T-helper 22 cell (primary cell): ENCODE measurements at places on chromosomes 12 and 14.

DNA sequence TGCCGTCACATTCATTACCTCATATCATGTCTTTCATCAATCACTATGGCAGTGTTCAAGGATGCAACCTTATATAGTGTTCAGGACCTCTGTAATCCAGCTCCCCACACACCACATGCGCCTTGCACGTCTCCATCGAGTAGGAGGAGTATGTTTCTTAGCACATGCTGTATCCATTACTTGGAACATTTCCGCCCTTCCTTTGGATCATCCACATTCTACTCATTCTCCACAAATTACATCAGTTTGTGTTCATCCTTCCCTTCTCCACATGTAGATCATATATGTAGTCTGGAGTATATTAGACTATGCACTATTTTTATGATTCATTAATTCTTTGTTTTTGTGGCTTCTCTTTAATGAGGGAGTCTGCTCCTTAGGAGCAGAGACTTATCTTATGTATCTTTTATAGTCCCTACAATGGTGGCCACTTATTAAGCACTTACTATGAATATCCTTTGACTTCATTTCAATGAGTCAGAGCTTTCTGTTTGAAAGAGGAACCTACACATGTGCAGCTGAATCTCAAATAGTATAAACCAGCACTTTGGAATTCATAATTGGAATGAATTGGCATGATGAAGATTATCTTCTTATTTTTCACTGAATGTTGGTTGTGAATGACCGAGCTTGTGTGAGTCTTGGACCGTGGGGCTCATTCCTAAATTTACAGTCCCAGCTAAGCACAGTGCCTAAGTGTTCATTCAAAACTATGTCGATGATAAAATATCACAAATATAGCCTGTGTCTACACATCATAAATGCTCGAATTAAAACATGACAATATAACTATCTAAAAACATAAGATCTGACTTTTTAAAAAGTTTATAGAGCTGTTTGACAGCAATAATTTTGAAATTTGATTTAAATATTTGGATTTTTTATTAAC is 30.2 kb upstream of the NPAS3 start:
- no peak for DNase-seq

GRCh38 chr12:47350062-47350408 is 270.3 kb upstream of the AMIGO2 start:
- DNase-seq, result no peak

DNA sequence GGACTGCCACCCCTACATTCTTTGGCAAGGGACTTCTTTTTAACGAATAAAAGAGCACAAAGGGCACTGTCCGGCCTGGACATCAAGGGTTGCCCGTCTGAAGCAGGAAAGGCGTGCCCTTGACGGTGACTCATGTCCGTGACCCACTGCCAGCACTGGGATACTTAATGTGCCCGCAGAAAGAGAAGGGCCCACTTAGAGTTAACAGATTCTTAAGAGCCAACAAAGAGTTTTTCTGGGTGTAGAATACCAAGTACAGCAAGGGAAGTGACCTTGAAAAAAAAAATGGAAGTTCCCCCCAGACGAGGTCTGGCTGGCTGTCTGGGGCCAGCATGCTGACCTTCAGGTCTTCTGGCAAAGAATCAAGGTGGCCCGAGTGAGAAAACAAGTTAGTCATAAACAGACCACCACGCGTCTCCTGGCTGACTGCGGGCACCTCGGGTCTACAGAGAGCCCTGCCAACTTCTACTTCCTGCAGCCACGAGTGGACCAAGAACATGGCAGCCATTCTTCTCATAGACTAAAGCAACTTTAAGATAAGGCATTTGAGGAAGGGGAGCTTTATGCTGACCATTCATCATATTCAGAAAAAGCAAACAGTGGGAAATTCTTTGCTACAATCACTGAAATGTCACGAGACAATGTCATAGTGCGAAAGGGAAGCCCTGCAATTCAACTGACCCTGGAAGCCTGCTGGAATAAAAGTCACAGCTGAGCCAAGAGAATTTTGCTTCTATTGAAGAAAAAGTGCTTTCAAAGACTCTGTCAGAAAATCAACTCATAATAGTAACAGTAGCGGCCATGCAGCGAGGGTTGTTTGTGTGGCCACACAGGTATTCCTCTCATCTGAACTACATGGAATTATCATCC is 10.5 kb upstream of the SELPLG start:
- DNase-seq, result no peak

DNA sequence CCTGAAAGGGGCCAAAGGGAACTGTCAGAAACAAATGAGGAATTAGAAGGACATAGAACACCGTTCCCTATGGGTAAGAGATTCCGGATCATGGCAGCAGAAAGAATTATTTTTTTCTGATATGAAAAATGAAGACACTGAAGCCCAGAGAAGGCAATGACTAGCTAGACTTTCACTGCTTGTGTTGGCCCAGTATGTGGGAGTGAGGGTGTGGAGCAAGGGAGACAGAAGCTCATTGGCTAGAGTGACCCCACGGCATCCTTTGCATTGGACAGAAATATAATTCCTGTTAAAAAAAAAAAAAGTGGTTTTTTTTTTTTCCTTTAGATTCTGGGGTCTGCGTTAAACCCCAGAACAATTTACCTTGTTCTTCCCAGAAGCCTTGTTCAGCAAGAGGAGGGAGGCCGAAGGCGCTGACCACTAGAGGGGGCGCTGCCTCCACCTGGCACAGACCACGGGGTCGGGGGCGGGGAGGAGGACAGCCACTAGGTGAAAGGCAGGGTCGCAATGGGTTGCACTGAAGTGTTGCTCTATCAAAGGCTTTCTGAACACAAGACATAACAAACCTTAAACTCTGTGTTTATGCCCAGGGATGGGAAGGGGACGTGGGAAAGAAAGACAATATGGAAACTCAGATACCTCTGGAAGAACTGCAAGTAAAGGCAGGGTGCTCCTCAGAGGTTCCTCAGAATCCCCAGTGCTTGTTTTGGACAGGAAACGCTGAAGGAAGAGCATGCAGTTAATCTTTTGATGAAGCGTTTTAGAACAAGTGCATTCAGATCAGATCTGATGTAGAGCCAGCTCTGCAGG is 156.8 kb downstream of the KCNA5 start:
- DNase-seq, result no peak

GRCh38 chr14:68243450-68244010 is 424.0 kb downstream of the RAD51B start:
- no peak for DNase-seq

DNA sequence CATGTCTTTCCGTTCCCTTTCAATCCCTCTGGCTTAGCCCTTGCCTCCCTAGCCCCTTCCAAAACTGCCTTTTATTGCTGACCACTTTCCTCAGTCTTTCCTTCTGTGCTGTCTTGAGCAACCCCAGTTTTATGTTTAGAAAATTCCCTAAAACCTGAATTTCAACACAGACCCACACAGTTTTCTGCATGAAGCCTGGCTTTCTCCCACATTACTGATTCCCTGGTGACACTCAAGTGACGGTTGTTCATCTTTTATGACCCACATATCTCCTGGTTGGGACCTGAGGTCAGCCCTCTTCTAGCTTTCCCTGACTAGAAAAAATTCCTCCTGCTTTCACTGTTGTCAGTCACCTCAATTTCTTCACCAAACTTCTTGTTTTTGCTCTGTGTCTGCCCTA is 21.0 kb downstream of the FGD4 start:
- DNase-seq, result no peak

DNA sequence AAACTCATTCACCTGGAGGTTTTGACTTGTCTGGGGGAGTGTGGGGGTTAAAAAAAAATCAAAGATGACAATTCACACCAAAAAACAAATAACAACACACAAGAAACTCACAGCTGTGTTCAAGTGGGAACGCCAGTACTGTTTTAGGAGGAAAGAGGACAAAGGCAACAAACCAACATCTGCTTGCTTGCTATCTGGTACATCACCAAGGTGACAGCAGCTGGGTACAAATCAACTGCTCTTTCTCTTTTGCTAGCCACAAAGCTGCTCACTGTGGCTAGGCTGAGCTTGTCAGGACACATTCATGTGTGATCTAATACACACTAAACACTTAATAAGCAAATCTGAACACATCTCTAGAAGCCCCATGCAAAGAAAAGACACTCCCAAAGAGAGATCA is 128.0 kb upstream of the RAP1B start:
- DNase-seq, result no peak

GRCh38 chr12:132224484-132224883 is 80.2 kb downstream of the NOC4L start:
- DNase-seq, result no peak

GRCh38 chr12:14975457-14975856 is 2.6 kb downstream of the PDE6H start:
- no peak for DNase-seq

DNA sequence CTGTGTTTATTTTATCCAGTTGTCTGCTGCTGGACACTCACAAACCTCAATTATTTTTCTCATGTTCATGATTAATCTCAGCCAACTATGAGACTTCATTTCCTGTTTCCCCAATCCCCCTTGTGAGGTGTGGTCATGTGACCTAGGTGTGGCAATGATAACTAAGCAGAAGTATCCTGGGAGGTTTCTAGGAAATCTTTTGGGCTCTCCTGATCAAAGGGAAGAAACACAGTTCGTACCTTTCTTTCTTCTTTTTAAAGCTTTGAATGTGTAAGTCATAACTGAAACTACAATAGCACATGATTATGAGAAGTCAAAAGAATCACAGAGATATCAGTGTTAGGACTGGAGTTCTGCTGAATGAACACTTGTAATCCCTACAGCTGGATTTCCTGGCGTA is 34.4 kb upstream of the MANSC4 start:
- no peak for DNase-seq

- no peak for DNase-seq
Observed at GRCh38 chr12:56590237-56590830, 39.8 kb downstream of the BAZ2A start.

DNA sequence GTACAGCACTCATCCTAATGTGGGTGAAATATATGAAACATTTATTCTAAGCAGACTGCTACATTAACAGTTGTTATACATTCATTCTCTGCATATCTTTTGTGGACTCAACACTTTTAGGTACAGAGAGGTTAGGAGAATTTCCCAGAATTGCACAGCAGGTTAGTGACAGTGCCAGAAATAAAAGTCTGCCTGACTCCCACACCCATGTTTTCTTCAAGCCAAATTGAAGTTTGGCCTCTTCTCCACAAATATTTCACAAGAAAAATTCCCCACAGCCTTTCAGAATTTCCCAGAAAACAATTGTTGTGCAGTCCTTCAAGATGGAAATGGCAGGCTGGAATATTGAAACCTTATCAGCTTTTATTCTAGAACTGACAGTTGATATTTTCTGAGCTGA is 464.8 kb downstream of the RAD51B start:
- no peak for DNase-seq

DNA sequence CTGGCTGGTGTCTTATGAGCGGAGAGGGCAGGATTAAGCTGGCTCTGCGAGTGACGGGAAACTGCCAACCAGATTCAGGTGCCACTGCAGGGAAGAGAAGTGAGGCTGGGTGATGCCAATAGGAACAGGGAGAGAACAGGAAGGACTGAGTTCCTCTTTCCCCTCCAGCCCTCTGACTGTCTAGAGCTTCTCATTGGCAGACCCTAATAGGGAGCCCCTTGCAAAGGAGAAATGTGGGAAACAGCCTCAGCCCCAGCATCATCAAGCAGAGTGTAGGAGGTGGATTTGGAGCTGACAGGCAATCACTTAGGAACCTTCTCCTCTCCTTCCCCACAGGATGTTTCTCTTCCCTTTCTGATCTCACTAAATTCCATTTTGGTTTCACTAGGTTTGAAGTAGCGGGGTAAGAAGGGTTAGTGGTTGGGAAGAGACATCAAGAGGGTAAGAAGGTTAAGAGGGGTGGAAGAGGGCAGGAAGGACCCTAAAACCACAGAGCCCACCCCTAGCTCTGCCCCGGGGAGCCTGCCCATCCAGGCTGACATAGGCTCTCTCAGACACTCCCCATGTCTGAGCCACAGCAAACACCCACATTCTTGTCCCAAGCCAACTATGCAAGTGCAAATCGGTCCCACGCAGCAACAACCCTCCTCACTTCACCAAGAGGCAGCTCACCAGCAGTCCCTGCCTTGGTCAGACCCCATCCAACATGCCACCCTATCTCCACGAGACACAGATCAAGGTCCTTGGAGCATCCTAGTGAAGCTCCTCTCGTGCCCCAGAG is 111.1 kb downstream of the STAB2 start:
- no peak for DNase-seq

GRCh38 chr12:65526311-65526710 is 247.8 kb downstream of the MSRB3 start:
- DNase-seq, result no peak

DNA sequence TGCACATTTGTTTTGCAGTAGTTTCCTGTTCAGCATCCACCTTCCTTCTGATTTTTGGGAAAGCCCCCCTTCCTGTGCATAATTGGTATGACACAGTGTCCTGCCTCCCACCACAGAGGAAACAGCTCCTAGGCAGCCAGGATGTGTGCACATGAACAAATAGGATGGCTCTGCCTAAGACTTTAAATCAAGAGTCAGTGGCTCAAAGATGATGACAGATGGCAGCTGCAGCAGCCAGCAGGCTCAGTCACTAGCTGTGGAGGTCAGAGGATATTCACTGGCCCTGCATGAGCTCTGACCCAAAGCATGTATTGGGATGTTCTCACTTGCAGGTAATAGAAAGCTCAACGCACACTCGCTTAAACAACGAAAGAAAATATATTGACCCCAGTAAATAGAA is 90.3 kb downstream of the KCNK10 start:
- no peak for DNase-seq

- no peak for DNase-seq
Observed at GRCh38 chr14:58650857-58651256, 13.1 kb downstream of the DACT1 start.

- DNase-seq, result no peak
Observed at GRCh38 chr12:78406828-78407227, 457.7 kb upstream of the SYT1 start.

DNA sequence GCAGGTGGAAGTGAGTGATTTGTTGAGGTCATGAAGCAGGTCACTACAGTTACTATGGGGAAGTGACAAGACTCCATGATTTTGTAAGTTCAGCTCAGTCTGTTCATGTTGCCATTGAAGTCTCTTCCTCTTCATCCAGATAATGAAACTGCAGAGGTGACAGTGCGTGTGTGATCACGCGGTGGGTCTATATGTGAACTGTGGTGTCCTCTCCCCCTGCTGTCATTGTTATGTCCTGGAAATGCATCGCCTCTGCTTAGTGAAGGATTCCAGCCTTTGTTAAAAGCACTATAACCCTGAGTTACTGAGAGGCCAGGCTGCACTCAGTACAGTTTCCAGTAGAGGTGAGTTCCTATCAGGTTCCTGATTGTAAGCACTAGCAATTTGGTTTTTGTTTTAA is 216.2 kb upstream of the RMST start:
- DNase-seq, result no peak

DNA sequence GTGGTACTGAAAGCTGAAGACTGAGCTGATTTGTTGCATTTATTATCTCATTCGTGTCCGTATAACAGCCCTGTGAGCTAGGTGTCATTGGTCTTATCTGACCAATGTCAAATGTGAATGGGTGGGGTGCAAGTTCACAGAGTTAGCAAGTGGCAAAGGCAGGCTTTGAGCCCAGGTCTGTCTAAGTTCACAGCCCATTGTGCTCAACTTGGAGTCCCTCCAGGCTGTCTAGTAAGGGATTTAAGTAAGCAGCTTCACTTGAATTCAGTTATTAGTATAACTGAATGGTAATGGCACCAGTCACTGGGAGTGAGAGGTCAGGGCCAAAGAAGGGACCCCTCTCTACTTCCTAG is 8.5 kb downstream of the C1S start:
- no peak for DNase-seq
